ENCODE measurements at places on chromosomes 5 and 9.

DNA sequence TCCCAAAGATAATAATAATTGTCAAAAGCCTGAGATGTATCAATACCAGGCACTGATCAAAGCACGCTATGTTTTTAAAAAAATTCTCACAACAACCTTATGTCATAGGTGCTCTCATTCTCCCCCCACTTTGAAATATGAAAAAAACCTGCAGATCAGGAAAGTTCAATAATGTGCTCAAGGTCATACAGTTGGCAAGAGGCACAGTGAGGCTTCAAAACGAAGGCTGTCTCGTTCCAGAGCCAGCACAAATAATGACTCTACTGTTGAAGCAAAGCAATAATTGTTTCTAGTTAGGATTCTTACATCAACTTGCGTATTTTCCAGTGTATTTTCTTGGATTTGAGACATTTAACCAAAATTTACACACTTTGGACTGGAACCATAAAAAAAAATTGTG, 88.3 kb downstream of the RAB3C start:
- H3K4me1 ChIP-seq, result no peaks in the 10 kb centered on the region
- H3K27me3 ChIP-seq, result peaks cover 4% of the 10 kb centered on the region
- H3K36me3 ChIP-seq, result no peaks in the 10 kb centered on the region
- DNase-seq, result no peak
- no peak overlapping the region for H3K4me3 ChIP-seq

GRCh38 chr5:155064580-155064979, 51.0 kb downstream of the KIF4B start:
- H3K36me3 ChIP-seq, result no peaks in the 10 kb centered on the region
- H3K4me1 ChIP-seq, result no peaks in the 10 kb centered on the region
- H3K27ac ChIP-seq, result no peak overlapping the region
- no peak for DNase-seq
- no peaks in the 10 kb centered on the region for H3K27me3 ChIP-seq

- peaks cover 37% of the 10 kb centered on the region for H3K27me3 ChIP-seq
- no peak overlapping the region for H3K4me3 ChIP-seq
- DNase-seq, result no peak
- no peak overlapping the region for H3K27ac ChIP-seq
These were observed 93.1 kb downstream of the PCDH1 start for GRCh38 chr5:141785135-141785534.

DNA sequence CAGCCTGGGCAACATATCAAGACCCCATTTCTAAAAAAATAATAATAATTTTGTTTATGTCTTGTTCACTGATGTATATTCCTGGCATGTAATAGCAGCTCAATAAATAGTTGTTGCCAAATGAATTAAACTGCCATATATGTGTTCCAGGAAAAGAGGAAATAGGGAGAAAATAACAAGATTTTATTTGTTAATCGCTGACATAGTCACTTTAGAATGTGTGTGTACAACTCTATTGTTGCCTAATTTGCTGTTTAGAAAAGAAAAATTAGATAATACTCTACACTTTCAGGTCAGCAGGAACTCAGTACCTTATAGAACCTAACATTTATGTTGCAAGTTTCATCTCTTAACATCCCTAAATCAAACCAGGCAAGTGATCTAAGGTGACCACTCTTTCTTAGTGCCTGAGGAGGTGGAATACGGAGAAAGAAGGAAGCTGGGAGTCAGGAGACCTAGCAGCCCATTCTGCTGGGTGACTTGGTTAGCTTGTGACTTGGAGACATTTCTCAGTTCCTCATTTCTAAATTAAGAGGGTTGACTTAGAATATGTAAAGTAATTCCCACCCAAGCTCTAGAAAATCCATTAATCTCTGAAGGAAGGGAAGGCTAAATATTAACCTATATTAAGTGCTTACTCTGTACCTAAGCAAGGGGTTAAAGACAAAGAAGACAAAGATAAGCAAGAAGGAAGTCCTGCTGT, 110.3 kb upstream of the IQGAP2 start:
- H3K27ac ChIP-seq, result no peak overlapping the region
- no peaks in the 10 kb centered on the region for H3K36me3 ChIP-seq
- H3K27me3 ChIP-seq, result peaks cover 26% of the 10 kb centered on the region
- DNase-seq, result no peak
- peaks cover 3% of the 10 kb centered on the region for H3K4me1 ChIP-seq

GRCh38 chr5:50964746-50965653, 298.6 kb downstream of the PARP8 start:
- peaks cover 46% of the 10 kb centered on the region for H3K4me1 ChIP-seq
- H3K27me3 ChIP-seq, result peaks cover 80% of the 10 kb centered on the region
- DNase-seq, result no peak
- H3K36me3 ChIP-seq, result peaks cover 9% of the 10 kb centered on the region
- no peak overlapping the region for H3K27ac ChIP-seq

DNA sequence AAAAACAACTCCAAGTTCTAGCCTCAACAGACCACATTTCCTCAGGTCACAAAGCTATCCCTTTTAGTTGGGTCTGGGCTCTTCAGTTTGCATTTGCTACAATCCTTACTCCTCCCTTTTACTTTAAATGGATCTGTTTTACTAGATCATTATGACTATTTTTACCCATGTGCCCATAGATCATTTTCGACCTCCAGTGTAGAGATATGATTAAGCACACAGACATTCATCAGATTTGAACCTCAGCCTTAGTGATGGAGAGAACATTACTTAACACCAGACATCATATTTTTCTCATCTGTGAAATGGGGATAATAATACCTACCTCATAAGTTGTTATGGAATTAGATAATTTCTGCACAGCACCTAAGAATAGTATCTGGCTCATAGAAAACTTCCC, 141.9 kb downstream of the NPR3 start:
- DNase-seq, result no peak
- H3K4me3 ChIP-seq, result no peak overlapping the region

DNA sequence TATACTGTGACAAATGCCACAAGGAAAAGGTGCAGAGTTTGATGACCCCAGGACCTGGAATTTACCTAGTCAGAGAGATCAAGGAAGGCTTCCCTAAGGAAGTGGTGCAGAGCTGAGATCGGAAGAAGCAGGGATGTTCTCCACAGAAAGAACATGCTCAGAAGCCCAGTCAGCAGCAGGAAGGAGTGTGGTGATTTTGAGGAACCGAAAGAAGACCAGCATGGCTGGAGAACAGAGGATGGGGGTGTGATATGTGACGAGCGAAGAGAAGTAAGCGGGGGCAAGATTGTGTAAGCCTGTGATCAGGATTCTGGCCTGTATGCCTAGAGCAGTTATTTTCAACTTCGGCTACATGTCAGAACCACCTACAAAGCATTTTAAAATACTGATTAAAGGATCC, 18.7 kb upstream of the PIK3R1 start:
- H3K4me3 ChIP-seq, result no peak overlapping the region
- no peaks in the 10 kb centered on the region for H3K36me3 ChIP-seq
- H3K4me1 ChIP-seq, result no peaks in the 10 kb centered on the region
- no peak overlapping the region for H3K27ac ChIP-seq

DNA sequence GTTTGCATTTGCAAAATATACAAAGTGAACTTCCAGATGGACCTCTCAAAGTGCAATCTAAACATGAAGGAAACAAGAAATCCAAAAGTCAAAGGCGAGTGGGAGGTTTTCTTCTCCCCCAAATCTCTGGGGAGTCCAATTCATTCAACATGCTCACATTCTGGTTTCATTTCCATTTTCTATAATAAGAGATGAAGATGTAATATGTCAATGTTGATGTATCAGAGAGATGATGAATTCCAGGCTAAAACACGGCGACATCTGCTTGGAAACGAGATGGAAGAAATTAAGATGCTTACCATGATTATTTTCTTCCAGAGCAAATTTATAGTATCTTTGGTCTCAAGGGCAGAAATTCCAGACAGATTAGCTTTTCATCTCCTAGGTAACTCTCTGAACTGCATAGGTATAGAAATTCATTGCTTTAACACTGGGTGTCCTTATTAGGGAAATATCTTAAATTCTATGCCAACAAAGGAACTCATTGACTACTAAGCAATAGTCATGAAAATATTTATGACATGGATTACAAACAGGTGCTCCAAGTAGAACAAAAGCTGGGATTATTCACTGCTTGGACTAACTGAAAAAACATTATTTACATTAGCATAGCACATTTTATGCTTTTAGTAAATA, 287.9 kb downstream of the SEC61B start:
- H3K36me3 ChIP-seq, result no peaks in the 10 kb centered on the region
- H3K4me1 ChIP-seq, result no peaks in the 10 kb centered on the region
- H3K27ac ChIP-seq, result no peak overlapping the region
- H3K27me3 ChIP-seq, result peaks cover 15% of the 10 kb centered on the region

DNA sequence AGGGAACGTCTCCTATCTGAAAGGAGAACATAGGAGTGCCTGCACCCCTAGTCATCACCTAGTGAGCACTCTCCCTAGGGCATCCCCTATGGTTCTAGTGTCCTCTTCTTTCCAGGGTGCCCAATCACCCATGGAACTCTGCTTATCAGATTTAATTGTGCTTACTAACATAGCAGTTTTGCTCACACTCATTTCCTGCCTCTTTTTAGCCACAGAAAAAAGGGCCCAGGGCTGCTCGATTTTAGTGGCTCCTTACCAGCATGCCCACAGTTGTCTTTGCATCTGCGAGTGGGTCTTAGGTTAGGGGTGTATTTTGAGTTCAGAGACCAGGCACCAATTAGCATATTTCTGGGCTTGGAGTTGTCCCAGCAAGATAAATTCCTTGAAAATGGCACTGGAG, 1110.2 kb downstream of the TAF11L14 start:
- peak overlapping the region; percentile 89 for H3K4me3 ChIP-seq
- DNase-seq, result no peak
- H3K27ac ChIP-seq, result peak overlapping the region; percentile 97
- H3K4me1 ChIP-seq, result peaks cover 47% of the 10 kb centered on the region
- H3K27me3 ChIP-seq, result no peaks in the 10 kb centered on the region
- H3K36me3 ChIP-seq, result peaks cover 27% of the 10 kb centered on the region

GRCh38 chr9:136901516-136902258, 15.4 kb downstream of the TRAF2 start:
- H3K4me1 ChIP-seq, result peaks cover 45% of the 10 kb centered on the region
- DNase-seq, result peak; percentile 82
- peak overlapping the region; percentile 96 for H3K27ac ChIP-seq
- no peaks in the 10 kb centered on the region for H3K27me3 ChIP-seq
- H3K36me3 ChIP-seq, result peaks cover 44% of the 10 kb centered on the region
- peak overlapping the region; percentile 24 for H3K4me3 ChIP-seq

DNA sequence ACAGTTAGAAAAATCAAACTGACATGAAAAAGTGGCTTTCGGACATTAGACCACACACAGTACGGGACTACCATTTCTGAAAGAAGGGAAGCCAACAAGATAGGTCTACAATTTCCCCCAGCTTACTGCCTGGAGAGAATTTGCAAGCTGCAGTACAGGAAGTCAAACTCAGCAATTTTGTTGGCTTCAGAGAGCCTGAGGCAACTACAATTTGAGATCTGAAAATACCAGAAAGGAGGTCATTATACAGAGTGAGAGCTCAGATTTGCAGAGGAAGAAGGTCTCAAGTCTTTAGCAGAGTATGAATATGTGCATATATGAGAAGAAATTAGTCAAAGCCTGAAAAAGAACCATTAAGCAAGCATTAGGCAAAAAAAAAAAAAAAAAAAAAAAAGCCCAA, 83.0 kb downstream of the OXCT1 start:
- no peaks in the 10 kb centered on the region for H3K4me1 ChIP-seq
- no peaks in the 10 kb centered on the region for H3K27me3 ChIP-seq
- H3K4me3 ChIP-seq, result no peak overlapping the region
- no peak for DNase-seq
- H3K36me3 ChIP-seq, result peaks cover 26% of the 10 kb centered on the region

DNA sequence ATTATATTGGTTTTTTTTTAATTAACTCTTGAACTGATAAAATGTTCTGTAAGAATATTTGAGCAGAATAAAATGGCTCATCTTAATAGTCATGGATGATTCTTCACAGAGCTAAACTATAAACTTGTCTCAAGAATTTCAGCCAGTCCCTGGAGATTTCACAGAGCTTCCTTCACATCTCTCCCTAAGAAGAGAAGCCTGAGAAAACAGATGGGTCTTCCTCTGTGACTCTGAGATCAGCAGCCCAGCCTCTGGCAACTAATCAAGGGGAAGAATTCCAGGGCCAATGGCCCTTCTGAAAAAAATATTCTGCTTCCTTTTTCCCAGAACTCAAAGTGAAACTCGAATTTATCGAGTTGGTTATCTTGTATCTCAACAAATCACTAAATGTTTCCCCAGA, 122.2 kb upstream of the ITGA1 start:
- DNase-seq, result no peak
- H3K36me3 ChIP-seq, result no peaks in the 10 kb centered on the region
- H3K27me3 ChIP-seq, result peaks cover 6% of the 10 kb centered on the region
- H3K27ac ChIP-seq, result no peak overlapping the region
- no peak overlapping the region for H3K4me3 ChIP-seq

DNA sequence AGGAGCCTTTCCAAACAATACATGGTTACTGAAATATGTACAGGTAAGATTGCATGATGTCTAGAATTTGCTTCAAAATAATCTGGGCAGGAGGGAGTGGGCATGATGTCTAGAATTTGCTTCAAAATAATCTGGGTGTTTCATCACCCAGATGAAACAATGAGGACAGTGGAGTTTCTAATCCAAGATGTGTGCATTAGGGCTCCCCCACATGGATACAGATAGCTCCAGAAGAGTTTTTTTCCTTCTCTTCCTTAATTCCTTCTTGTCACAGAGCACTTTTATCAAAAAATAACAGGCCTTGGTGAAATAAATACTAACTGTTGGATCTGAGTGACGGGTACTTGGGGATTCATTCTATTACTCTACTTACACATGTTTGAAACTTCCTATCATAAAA, 14.9 kb downstream of the ATOX1 start:
- no peak overlapping the region for H3K4me3 ChIP-seq
- H3K36me3 ChIP-seq, result peaks cover 33% of the 10 kb centered on the region
- H3K27ac ChIP-seq, result no peak overlapping the region
- H3K27me3 ChIP-seq, result no peaks in the 10 kb centered on the region

DNA sequence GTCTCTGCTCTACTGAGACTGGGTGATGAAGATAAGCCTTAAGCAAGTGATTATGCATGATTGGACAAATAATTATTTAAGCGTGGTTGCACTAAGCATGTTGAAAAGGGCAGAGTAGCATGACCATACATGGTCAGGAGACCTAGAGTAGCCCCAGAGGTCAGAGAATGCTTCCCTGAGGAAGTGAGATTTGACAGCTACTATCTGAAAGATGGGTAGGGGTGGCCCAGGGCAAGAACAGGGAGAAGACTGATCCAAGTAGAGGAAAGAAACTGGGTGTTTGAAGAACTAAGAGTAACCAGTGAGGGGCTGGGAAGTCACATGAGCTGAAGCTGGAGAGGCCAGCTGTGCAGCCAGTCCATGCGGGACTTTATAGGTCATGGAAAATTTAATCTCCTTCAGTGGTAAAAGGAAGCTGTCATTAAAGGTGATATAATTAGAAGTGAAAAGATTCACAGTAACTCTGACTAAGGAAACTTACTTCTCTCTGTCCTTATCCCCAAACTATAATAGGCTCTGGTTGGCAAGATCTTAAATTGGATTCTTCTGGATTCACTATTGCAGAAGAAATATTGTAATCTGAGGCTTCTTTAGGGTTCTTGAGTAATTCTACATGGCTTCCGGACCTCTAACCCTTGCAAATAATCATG, 35.2 kb downstream of the YIPF5 start:
- H3K36me3 ChIP-seq, result no peaks in the 10 kb centered on the region
- DNase-seq, result no peak
- H3K27me3 ChIP-seq, result peaks cover 3% of the 10 kb centered on the region
- no peak overlapping the region for H3K4me3 ChIP-seq

- H3K4me1 ChIP-seq, result peaks cover 5% of the 10 kb centered on the region
- H3K36me3 ChIP-seq, result peaks cover 54% of the 10 kb centered on the region
- DNase-seq, result no peak
- H3K4me3 ChIP-seq, result no peak overlapping the region
These were observed 18.0 kb downstream of the NCBP1 start for GRCh38 chr9:97651646-97652045.

All from activated naive CD4-positive, alpha-beta T cell treated with anti-CD3 and anti-CD28 coated beads, Interleukin-2, amount 10 ng/mL, durations not matched to agents 7 days and 5 days (primary cell).